ENCODE measurements at places on chromosomes 7 and 10. TPM values are rescaled to one million over a fixed set of nuclear protein-coding genes. Genes with fewer than 3 reads are reported as not detected.

- no peak for DNase-seq
Measured at GRCh38 chr7:120919466-120919865, 31.1 kb upstream of the ING3 start.

DNA sequence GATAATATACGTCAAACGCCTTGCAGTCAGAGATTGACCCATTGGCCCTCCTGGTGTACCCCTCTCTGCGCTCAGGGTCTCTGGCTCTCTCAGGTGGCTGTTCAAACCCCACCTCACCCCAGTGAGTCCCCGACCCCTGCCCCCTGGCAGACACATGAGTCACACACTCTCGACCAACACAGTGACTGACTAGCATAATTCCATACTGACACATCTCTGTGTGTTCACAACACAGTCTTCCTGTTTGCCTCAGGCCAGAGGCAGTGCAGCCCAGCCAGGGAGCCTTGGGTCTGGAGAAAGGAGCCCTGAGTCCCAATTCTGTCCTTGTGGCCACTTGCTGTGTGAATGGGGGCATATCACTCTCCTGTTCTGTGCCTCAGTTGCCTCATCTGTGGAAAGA lies 40.1 kb downstream of the PALD1 start:
- no peak for DNase-seq

- DNase-seq, result no peak
Measured at GRCh38 chr7:5200561-5201235, 10.7 kb downstream of the WIPI2 start.

- DNase-seq, result peak; percentile 91
Measured at GRCh38 chr7:140079121-140079536, 16.4 kb upstream of the PARP12 start.

GRCh38 chr10:18233775-18234174 lies 93.6 kb downstream of the CACNB2 start:
- no peak for DNase-seq

- DNase-seq, result no peak
Measured at GRCh38 chr7:19079066-19079465, 38.4 kb downstream of the TWIST1 start.

CH25H gene
- total RNA-seq, result 13.0 TPM

DNA sequence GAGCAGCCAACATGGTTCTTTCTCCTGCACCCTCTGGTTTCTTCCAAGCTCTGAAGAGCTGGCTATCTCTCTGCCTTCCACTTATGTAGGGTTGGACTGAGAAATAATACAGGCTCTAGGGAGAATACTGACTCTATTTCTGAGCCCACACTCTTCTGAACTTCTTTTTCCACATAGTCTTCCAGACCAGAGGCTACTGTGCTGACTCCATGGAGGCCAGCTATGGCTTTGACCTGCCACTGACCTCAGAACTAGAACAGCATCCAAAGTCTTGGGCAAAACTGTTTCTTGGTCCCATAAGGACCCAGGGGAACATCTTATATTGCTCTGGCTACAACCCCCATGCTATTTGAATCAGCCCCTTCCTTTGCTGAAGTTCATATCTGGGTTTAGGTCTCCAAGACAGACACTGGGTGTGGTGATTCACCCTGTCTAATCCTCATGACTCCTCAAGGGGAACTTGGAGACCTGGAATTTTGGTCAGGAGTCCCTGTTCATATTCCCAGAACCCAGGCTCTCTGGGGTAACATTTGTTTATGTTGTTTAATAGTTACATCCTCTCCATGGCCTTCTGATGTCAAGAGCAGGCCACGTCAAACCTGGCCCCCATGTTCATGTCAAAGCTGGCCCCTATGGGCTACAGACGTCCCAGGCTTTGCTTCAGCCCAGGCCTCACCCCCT lies 12.1 kb upstream of the PLAU start:
- peak; percentile 51 for DNase-seq

- DNase-seq, result no peak
Measured at GRCh38 chr7:46534664-46535588, 613.9 kb upstream of the IGFBP3 start.

CUL1 gene
- total RNA-seq, result 39.8 TPM

AASS gene
- total RNA-seq, result 26.4 TPM

- no peak for DNase-seq
Measured at GRCh38 chr7:22444181-22444971, 55.6 kb downstream of the STEAP1B start.

- DNase-seq, result no peak
Measured at GRCh38 chr10:78435484-78436221, 402.0 kb downstream of the RPS24 start.

GRCh38 chr10:89295597-89295996 lies 6.2 kb upstream of the IFIT2 start:
- peak; percentile 21 for DNase-seq

DNA sequence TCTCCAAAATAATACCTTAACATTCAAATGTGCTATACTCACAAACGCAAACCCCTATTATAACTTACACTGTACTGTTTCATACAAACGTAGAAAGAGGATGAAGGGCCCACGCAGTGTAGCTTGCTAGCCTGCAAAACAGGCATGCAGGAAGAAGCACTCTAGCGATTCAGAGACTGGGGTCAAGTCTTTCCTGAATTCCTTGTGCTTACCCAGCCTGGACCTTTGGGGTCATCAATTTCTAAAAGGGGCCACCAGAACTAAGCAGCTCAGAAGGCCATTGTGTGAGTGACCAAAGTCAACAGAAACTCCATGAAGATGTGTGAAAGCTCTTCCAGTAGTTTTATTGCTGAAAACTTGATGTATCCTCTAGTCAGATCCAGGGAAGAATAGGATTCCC lies 111.9 kb downstream of the SVIL start:
- DNase-seq, result no peak

- DNase-seq, result no peak
Measured at GRCh38 chr7:12401538-12402364, 1.9 kb downstream of the VWDE start.

DNA sequence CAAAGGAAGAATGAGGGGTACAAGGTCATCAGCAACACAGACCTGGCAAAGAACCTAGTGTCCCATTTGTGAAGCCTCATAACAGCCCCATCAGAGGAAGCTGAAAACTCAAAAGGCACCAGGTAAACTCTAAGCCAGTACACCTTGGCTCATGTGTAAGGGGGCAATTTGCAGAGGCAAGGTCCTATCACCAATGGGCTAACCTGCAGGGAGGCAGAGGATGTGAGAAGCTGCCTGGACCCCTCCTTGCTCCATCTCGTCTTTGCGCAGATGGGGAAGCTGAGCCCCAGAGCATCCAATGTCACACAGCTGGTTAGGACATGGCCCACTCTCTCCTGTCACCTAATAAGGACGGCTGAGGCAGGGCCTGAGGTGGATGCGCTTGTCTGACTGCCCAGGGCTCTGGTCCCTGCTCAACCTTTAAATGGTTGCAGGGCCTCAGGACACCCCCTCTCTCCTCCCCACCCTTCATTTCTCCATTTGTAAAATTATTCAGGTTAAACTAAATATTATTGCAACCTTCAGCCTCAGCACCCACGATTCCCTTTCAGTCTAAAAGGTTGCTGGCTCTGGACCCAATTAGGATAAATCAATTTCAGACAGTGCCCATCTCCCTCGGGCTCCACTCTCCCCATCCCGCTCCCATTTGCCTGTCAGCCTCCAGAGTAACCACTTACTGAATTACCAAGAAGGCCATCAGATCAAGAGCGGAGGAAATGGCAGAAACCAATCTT lies 135.3 kb downstream of the OAT start:
- peak; percentile 19 for DNase-seq

GRCh38 chr7:91465595-91466061 lies 201.4 kb downstream of the FZD1 start:
- peak; percentile 65 for DNase-seq

DNA sequence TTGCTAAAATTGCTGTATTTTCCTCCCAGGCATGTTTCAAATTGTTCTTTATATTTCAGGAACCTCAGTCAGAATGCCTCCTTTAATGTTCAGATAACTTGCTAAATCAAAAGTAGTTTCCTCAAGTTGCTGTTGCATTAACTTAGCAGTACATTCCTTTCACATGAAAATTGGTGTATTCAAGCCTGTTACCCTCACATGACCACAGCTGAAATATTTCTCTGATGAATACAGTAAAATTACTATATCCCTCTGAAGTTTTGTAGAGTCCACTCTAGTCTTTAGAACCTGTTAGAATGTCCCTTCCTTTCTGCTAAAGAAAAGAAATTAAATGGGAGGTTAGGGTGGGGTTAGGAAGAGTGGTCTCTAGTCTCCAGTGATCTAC lies 24.5 kb upstream of the C1GALT1 start:
- no peak for DNase-seq

- DNase-seq, result no peak
Measured at GRCh38 chr10:109358325-109358724, 565.0 kb downstream of the XPNPEP1 start.

SSMEM1 gene
- not detected for total RNA-seq

GRCh38 chr10:67772894-67773511 lies 65.0 kb downstream of the DNAJC12 start:
- peak; percentile 4 for DNase-seq

AKR1C1 gene
- 140 TPM for total RNA-seq

ARMC3 gene
- total RNA-seq, result under 0.01 TPM

GRCh38 chr7:66928388-66928787 lies 7.4 kb downstream of the TMEM248 start:
- no peak for DNase-seq

DNA sequence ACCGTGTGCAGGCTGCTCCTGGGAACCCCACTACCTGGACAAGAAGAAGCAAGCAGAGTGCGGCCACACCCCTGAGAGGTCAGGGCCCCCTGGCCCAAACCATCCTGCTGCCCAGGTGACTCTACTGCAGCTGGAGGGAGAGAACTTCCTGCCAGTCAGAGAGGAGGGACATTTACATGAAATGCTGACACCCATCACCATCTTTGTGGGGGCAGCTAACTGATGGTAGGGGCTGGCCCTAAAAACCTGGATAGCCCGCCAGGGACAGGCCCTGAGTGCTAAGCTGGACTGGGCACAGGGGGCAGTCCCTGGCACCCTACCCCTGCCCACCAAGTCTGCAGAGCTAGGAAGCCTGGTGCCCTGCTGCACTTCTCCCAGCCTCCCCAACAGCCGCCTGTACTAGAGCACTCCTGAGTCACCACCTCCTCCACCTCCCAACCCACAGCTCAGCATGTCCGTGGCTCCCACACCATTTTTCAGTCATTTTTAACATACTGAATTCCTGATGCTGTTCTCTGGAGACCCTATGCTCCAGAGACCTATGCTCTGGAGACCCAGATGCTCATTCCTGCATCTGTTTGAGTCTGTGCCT lies 27.5 kb downstream of the DPCD start:
- no peak for DNase-seq

OPN4 gene
- not detected for total RNA-seq

DNA sequence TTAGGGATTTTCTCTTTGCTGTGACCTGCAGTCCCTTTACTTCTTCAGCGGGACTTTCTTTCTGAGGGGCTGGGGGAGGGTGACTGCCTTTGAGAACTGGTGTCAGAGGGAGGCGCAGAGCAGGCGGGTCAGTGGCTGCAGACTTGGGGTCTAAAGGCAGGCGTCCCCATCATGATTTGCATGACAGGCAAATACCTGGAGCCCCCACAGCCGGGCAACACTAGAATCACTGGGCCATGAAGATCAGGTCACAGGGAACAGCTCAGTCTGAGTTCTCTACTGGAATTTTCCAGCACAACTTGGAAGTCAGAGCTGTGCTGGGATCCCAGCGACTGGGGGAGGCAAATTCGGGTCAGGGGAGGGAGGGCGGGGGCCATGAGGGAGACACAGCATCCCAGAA lies 29.2 kb upstream of the PITRM1 start:
- no peak for DNase-seq

DNA sequence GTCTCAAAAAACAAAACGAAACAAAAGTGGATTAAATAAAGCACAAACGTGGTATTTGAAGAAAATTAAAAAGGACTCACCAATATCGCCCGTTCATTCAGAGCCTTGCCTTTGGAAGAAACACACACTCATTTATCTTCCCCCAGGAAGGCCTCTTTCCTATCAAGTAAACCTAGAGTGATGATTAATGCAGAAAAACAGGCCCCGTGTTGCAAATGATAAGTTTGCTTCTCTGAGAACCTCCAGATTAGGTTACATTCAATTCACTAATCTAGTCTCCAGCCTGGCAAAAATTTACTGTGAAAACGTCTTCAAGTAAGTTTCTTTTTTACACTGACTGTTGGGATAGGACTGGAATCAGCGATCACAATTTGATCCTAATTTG lies 78.0 kb upstream of the C1GALT1 start:
- no peak for DNase-seq

DNA sequence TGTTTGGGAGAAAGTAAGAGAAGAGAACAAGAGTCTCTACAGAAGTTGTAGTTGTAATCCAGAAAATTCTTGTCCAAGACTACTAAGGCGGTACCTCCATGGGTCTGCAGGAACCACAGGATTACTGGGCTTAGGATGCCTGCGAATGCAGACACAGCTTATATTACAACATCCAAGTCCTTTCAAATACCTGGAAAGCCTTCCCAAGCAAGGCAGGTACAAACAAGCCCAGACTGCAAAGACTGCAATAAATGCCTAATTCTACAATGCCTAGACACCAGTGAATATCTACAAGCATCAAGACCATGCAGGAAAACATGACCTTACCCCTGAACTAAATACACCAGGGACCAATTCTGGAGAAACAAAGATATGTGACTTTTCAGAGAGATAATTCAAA lies 178.2 kb downstream of the ARL4A start:
- no peak for DNase-seq

NOC3L gene
- total RNA-seq, result 21.0 TPM
